PC-9 (cell line): ENCODE measurements at places on chromosomes 1 and 21. TPM values are rescaled to one million over a fixed set of nuclear protein-coding genes. Genes with fewer than 3 reads are reported as not detected.

SPRR3 gene
- 0.57 TPM in 1 of 2 replicates, not detected in the other for total RNA-seq

TMCC2 gene
- 0.79 and 0.80 TPM in 2 replicates for total RNA-seq

KLHDC7A gene
- total RNA-seq = 0.20 TPM in 1 of 2 replicates, not detected in the other

COL8A2 gene
- 0.20 and 0.28 TPM in 2 replicates for total RNA-seq

SLC2A5 gene
- not detected in 2 replicates for total RNA-seq

BRDT gene
- total RNA-seq = not detected in 2 replicates

PLA2G2A gene
- total RNA-seq = not detected in 2 replicates

HAO2 gene
- total RNA-seq = not detected in 2 replicates

GRCh38 chr1:101069158-101069557, 43.6 kb upstream of the DPH5 start:
- no peak for DNase-seq

DNA sequence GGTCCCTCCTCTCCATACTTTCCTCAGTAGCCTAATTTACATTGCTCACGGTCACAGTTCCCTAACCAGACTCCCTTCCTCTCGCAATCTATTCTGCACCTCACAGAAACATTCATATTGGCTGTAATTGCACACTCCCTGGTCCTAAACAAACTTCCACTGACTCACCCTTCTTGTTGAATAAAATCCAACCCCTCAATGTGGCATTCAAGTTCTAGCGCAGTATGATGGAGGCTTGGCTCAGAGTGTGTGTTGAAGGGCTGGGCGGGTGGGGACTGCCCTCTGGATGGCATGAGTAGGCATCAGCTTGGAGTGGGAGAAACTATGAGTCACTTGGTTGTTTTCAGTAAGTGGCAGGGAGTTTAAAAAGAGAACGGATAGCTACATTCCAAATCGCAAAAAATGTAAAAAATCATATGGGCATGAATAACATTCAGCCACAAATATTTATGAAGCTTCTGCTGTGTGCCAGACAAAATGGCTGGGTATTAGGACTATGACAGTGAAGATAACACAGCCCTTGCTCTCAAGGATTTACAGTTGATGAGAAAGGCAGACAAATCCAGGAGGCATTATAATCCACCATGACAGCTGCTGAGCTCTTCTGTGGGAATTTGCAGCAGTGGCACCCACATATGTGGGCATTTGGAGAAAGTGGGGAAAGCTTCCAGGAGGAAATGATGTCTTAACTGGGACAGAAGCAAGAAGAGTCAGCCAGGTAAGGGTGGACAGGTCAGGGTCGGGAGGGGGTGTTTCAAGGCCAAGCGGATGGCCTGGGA, 42.2 kb upstream of the LYST start:
- DNase-seq = peak; percentile 70

GRCh38 chr1:116716391-116716790, 37.8 kb upstream of the CD2 start:
- no peak for DNase-seq

DNA sequence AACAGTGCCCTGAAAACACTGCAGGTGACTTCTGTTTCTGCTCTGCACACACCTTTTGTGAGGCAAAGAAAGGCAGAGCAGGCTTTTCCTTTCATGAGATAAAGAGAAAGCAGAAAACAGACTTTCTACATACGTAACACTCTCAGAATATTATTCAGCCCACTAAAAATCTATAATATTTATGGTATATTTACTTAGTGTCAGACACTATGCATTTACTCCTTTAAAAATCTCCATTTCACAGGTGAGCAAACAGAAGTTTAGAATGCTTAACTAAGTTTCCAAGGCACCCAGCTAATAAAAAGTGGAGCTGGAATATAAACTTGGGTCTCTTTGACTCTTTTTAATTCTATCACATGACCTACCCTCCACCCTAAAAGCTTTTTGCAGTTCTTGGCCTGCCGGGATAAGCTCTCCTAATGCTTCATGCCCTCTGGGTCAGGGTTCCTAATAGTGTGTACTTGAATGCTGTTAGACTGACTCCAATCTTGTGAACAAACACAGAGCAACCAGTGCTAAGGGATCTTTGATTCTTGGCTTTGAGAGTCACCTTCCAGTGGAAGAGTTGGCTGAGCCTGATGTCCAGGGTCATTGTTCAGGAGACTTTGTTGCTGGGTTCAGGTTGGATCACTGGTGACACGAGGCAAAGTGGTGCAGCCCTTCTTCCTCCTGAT, 27.2 kb downstream of the PROK1 start:
- DNase-seq = no peak

- no peak for DNase-seq
These were observed 36.7 kb downstream of the FMN2 start for GRCh38 chr1:240128366-240128765.

DNA sequence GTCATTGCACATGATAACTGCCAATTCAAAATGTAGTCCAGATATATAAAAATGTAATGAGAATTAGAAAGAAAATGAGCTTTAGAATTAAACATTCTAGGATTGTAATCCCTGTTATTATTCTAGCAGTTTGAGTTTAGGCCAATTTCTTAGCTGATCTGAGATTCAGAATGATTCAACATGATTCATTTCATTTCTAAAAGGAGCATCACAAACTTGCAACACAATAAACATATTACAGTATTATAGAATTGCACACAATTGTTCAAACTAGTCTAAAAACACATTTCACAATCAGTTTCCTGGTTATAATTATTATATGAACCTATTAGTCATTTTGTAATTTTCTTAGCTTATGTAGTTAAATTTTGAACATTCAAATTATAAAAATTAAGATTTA, 43.3 kb upstream of the TSHB start:
- no peak for DNase-seq

GRCh38 chr1:172556461-172556860, 23.5 kb downstream of the SUCO start:
- no peak for DNase-seq

- DNase-seq = no peak
These were observed 21.2 kb downstream of the ARID1A start for GRCh38 chr1:26717017-26717491.

DNA sequence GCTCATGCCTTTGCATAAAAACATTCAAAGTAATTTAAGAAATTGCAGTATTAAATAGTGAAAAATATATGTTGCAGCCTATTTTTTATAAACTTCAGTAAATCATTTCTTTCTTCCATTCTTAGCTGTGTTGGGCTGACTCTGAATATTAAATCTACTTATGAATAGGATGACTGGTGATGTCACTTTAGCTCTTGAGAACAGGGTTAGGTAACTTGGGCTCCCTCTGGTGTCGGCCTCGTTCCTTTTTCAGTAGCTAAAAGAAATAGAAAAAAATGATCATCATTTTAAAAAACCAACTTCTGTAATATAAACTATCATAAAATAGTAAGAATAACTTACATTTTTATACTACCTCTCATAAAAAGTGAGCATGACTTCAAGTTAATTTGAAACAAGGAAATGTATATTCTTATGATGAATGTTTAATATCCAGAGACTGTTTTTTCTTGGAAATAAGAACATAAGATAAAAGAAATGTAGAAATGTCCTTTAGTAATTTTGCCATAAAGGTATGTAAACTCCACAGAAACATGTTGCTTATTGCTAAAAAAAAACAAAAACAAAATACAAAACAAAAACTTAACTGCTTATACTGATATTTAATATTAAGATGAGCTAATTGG, 26.8 kb upstream of the NCAM2 start:
- DNase-seq = no peak

DNA sequence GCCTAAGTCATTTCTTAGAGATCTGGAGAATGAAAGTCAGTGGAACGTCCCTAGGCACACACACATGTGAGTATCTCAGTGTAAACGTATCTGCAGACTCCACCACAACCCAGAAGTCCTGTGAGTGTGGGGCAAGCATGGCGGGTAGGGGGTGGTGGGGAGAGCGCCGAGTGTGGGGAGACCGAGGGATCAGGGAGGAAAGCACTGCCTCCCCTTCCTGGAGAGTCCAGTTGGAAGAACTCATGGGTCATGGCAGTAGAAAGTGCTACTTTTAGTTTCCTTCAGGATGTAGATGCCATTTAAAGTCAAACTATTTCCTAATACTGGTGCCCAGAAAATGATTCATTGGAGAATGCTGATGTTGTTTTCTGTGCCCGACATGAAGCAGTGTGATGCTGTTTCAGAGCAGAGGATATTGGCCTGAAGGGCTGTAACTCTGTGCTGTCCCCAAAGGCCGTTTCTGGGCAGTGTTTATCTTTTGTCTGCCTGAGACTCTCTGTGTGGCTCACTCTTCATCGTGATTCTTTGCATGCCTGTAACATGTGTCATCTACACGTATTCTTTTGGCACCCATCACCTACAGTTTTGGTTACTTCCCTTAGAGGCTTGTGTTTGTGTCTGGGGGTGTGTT, 45.7 kb upstream of the TSPAN2 start:
- DNase-seq = peak; percentile 90

GRCh38 chr1:87305151-87305550, 23.5 kb upstream of the LMO4 start:
- DNase-seq = no peak

GRCh38 chr21:35990609-35991008, 69.7 kb downstream of the SETD4 start:
- DNase-seq = no peak

- DNase-seq = no peak
These were observed 857 bp downstream of the GPX7 start for GRCh38 chr1:52602856-52603600.

GRCh38 chr1:21631944-21632887, 36.9 kb downstream of the RAP1GAP start:
- no peak for DNase-seq

DNA sequence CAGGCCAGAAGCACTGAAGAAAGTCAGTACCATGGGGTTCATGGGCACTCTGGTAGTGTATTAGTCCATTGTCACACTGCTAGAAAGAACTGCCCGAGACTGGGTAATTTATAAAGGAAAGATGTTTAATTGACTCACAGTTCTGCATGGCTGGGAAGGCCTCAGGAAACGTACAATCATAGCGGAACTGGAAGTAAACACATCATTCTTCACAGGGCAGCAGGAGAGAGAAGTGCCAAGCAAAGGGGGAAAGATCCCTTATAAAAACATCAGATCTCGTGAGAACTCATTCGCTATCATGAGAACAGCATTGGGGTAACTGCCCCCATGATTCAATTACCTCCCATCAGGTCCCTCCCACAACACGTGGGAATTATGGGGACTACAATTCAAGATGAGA, 20.2 kb upstream of the ROR1 start:
- no peak for DNase-seq

DNA sequence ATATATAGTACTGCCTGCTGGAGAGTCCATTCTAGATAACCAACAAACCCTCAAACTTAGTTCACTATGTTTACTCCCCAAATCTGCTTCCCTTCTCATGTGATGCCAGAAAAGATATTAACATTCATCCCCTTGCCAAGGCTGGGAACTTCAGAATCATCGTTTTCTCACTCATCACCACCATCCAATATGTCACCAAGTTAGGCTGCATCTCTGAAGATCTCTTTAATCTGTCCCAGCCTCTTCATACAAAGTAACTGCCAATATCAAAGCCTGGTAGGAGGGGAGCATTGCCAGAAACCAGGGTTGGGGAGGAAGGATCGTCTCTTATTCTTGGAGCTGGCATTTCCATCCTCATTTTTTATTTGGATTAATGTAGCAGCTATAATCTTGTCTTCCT, 71.6 kb downstream of the XCL2 start:
- DNase-seq = no peak

GRCh38 chr1:33093004-33093403, 12.1 kb downstream of the AZIN2 start:
- no peak for DNase-seq

DNA sequence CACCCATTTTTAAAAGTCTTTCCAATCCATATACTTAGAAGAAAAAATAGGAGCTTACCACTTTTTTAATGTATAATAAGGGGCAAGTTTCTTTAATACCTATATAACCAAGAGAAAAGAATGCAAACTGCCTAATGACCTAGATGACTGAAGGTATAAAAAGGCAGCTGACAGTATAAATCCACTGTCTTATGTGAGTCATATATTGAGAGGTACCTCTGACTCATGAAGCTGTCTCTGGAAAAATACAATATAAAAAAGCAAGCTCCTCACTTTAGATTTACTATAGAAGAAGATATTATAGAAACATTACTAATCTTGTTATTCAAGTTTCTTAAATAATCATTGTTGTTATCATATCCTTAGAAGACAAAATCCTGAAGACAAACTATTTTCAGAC, 144.2 kb downstream of the VAV3 start:
- DNase-seq = no peak
